NCI-H2107 (cell line): ENCODE measurements at places on chromosomes 16 and 17.

- no peak for DNase-seq
Observed at GRCh38 chr16:56610017-56610608, 1.7 kb downstream of the MT2A start.

DNA sequence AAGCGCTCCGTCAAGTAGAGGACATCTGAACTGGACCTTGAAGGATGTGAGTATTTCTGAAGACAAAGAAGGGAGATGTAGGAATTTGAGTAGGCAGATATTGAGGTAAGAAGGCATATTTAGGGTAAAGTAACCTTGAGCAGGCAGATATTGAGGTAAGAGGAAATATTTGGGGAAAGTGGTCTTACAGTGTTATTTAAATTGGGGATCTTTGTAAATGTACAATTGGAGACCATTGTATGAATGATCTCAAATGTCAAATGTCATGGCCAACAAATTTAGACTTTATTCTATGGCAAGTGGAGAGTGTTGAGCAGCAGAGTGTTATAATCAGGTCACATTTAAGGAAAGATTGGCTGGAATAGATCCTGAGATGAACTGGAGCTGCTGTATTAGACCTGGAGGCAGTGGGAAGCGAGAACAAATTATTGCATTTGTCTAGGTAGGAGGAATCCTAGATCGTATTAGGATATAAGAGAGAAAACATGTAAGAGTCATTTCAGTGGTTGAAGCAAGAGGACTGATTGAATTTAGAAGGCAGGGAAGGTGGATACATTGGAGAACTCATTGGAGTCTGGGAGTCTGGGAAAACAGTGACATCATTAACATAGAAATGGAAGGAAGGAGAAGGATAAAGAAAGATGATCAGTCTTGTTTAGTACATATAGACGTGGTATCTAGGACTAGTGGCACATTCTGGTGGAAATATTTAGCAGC, 165.6 kb downstream of the MAP2K6 start:
- no peak for DNase-seq

DNA sequence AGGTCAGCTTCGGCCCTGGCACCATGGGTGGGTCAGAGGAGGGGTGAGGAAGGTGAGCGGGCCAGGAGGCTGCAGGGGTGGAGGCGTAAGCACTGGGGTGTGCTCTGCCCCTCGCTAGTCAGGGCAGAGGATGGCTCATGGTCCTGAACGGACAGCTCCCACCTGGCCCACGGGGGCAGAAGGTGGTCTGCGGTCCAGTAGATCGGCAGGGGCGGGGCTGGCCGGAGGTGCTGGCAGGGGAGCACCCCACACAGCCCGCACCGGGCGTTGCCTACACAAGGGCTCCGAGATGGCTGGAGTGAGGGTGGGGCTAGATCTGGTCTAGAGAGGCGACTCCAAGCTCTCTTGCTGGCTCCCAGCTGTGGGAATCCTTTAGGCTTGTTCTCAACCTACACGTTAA, 8.2 kb downstream of the NPTX1 start:
- no peak for DNase-seq

- DNase-seq, result no peak
Observed at GRCh38 chr16:50390914-50391716, 22.3 kb upstream of the BRD7 start.

GRCh38 chr17:82602986-82603710, 45.1 kb downstream of the WDR45B start:
- DNase-seq, result no peak

GRCh38 chr17:77801545-77802332, 156.8 kb upstream of the TNRC6C start:
- no peak for DNase-seq

- DNase-seq, result no peak
Observed at GRCh38 chr16:6827267-6827666, 505.4 kb upstream of the RBFOX1 start.

GRCh38 chr16:88420496-88420895, 32.6 kb upstream of the ZFPM1 start:
- DNase-seq, result no peak
